ENCODE measurements at places on chromosomes 5 and 9.
A peak's percentile ranks its signal among the peaks of the same experiment; 100 is the strongest.

DNA sequence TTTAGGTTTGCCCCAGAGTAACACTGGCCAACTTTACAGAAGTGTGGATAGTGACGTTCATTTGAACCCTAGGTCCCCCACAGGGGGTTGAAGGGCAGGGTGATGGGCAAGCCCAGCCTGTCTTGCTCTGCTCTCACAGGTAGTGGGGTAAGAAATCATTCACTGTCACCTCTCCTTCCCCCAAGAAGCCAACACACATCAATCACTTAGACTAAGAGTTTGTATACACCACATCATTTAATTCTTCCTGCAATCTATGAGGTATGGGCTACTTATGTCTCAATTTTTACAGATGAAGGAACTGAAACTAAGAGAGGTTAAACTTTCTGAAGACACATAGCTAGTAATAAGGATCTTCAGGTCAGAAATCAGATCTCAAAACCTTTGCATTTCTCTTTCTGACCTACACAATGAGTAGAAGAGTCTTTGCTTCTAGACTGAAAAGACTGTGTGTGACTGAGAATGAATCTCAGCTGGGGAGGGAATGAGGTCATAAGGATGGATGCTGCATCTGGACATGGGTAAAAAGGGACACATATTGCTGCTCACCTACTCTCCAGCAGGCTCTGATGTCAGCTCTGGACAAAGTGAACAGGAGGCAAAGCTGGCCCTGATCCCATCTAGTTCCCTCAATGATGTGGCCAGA is 81.0 kb upstream of the EQTN start:
- no peak for DNase-seq

DNA sequence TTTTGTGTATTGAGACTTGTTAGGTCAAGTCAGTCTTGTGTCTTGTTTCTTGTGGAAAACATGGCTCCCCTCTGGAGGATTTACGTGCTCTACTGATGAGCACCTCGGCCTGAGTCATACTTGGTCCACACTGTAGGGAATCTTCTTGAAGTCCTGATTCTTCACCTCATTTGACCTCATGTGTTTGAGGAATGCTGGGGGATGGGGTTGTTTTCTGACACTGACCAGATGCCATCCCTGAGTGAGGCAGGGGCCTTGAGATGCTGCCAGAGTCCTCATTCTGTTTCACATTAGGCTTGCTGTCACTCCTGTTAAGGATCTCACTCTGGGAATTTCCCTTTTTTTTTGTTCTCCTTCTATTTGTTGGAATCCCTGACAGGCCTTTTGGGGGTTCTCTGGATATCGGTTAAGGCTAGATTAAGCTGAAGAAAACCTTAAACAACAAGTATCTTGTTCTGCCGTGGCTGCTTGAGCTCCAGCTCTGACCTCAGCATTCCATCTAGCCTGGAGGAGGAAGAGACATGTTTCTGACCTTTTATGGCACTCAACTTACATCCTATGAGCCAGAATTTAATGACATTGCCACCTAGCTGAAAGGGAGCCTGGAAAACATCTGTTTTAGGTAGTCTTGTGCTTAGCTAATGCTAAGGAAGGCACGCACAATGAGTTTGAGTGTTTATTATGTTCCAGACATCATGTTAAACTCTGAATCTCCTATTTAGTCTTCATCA is 20.6 kb downstream of the TCOF1 start:
- DNase-seq: no peak

- DNase-seq: no peak
Observed at GRCh38 chr5:151181818-151182523, 24.4 kb upstream of the ANXA6 start.

- no peak for DNase-seq
Observed at GRCh38 chr5:9596171-9596780, 33.9 kb downstream of the TAS2R1 start.

DNA sequence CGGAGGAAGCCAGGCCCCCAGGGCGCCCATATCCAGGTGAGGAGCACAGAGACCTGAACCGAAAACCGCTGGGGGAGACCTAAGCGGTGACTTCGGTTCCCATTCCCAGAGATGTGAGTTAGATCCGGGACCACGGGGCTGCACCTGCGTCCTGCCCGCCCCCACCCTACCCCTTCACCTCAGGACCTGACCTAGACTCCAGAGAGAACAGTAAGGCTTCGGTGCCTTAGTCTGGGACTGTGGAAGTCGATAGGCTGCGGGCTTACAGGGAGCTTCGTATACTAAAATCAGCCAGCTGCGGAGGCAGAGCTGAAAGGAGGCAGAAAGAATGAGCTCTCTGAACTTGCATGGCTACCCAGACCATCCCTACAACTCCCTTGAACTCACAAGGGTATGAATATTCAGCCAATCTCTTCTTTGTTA is 518 bp upstream of the FAM13B start:
- DNase-seq: no peak

GRCh38 chr9:81264516-81264915 is 424.8 kb downstream of the TLE1 start:
- no peak for DNase-seq

GRCh38 chr9:678897-679296 is 162.6 kb upstream of the DMRT1 start:
- DNase-seq: no peak

GRCh38 chr5:145443366-145443765 is 391.8 kb downstream of the PRELID2 start:
- no peak for DNase-seq

- no peak for DNase-seq
Observed at GRCh38 chr5:149576021-149576420, 5.3 kb upstream of the ARHGEF37 start.

DNA sequence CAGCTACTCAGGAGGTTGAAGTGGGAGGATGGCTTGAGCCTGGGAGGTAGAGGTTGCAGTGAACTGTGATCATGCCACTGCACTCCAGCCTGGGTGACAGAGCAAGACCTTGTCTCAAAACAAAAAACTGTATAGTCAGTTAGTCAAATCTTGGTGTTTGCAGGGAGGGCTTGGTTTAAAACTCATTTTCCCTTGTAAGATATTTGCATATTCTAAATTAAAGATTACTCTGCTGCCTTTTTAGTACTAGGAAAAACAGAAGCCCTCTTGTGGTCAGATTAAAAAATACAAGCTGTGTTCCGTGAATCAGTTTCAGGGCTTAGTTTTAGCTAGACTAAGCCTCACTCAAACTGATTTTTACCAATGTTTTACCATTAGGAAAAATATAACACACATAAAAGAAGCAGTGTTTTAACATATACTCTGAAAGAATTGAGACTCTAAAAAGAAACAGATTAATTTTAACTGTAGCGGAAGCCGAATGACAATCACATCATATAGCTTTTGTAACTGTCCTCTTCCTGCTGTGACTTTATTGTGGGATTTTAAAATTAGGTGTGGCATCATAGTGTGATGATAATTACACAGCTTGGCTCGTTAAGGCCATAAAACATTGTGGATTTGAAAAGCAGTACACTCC is 84.9 kb upstream of the BASP1 start:
- DNase-seq: no peak

GRCh38 chr5:174675916-174676315 is 48.5 kb upstream of the MSX2 start:
- no peak for DNase-seq

- peak; percentile 25 for DNase-seq
Observed at GRCh38 chr9:133609311-133610098, at the start of gene FAM163B. TSS of gene FAM163B (minus strand) at chr9:133609389. CDS start at chr9:133580223, 29,166 bp downstream.

DNA sequence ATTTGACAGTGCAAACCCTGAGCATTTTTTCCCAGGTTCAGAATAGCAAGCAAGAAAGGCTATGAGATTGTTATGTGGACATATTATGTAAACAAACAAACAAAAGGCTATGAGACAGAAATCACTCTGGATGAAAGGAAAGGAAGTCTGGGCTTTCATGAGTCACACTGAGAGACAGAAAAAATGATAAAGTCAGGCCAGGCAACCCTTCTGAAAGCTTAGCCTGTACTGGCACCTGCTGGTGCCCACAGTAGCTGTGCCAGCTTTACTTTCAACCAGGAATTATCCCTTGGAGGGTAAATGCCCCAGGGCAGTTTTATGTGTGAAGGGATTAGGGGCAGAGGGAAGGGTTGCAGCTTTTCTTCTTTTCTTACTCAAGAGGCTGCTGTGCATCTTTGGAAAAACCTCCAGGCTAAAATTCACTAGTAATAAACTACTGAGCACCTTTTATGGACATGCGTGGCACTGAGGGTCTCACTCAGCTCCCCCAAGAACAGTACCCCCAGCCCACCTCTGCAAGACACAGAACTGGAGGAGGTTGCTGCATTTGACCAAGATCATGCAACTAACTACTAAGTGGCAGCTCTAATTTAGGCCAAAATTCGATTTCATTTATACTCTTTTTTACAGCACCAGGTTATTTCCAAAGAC is 41.7 kb downstream of the ACTL7B start:
- DNase-seq: no peak

GRCh38 chr9:97675655-97676054 is 21.5 kb downstream of the XPA start:
- DNase-seq: no peak

- DNase-seq: no peak
Observed at GRCh38 chr9:68931821-68932220, 82.1 kb downstream of the PRKACG start.

- no peak for DNase-seq
Observed at GRCh38 chr9:114777821-114778609, 27.8 kb downstream of the TNFSF15 start.

DNA sequence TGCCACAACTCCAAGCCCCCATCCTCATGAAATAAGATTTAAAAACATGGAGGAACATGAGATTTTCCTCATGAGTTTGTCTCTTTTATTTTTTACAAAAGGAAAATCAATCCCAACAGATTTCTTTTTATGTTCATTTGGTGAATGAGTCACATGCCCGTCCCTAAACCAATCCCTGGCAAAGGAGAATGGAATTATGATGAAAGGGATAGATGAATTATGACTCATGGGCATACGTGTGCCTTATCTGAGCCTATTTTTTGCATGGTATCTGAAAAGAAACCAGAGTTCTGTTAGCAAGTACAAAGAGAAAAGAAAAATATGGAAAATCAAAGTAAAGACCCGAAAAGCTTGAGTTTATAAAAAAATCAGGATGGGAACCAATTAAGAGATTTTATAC is 267.5 kb upstream of the TMEM161B start:
- DNase-seq: no peak

- DNase-seq: no peak
Observed at GRCh38 chr5:21195145-21195544, 1207.1 kb upstream of the CDH18 start.

- DNase-seq: no peak
Observed at GRCh38 chr5:143159031-143159430, 244.5 kb downstream of the NR3C1 start.

DNA sequence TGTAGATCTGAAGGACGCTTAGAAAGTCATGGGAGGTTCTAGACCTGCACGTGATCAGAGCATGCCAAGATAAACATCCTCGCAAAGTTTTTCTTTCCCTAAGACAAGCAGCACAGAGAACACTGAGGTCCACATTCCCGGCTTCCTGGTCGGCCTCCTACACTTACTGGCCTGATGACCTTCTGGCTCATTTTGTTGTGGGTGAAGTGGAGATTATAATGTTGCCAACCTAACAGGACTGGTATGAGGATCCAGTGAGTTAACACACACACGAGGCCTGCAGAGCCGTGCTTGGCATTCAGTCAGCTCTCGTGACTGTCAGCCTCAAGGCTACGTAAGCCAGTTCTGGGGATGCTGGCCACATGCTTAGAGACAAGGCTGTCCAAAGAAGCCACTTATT is 186.0 kb downstream of the TENT4A start:
- peak; percentile 14 for DNase-seq

DNA sequence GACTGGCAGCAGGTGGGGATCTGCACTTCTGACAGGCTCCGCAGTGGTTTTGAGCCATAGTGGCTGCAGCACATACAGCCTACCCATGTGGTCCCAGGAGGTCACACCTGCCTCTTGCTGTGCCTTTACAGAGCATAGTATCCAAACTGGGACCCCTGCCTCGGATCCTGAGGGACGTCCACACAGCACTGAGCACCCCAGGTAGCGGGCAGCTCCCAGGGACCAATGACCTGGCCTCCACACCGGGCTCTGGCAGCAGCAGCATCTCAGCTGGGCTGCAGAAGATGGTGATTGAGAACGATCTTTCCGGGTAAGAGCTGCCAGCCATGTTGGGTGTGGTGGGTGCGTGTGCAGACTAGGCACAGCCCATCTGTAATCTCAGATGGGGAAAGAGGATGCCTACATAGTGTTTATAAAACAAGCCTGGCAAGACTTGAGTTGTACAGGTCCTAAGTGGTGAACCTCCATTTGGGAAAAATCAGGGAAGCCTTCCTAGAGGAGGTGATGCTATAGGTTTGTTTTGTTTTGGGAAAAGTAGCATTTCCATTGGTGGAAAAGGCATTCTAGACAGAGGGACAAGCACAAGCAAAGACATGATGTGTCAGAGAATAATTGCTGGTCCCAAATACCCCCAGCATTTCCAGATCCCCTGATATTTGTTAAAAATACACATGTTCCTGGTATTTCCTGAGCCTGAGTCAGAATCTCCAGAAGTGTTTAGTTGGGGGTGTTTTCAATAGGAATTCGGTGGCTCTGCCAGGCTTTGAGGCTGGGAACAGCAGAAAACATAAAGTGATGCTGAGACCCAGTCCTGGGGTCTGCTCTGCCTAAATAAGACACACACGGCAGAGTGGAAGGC is 119.2 kb downstream of the DAB2IP start:
- no peak for DNase-seq

- DNase-seq: peak; percentile 88
Observed at GRCh38 chr9:101449071-101449721, 13.6 kb upstream of the ALDOB start.

DNA sequence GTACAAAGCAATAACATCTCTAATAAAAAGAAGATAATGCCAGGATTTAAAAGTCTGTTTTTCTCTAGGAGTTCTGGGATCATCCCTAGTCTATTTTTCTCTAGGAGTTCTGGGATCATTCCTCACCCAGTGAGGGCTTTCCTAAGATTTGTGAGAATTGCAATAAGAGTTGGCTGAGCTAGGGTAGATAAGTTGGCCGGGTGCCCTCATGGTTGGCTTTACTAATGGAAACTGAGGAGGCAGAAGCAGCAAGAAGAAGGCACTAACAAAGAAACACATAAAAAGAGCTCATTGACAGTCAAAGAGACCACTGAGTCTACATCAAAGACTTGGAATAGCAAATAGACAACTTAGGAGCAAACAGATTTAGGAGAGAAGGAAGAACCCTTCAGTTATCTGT is 4.2 kb downstream of the SLC1A3 start:
- no peak for DNase-seq

GRCh38 chr9:87708546-87708945 is 17.4 kb upstream of the CTSL start:
- DNase-seq: no peak
